Smooth muscle cell of the pulmonary artery (primary cell): ENCODE measurements at places on chromosomes 5 and 9. TPM values are rescaled to one million over a fixed set of nuclear protein-coding genes. Genes with fewer than 3 reads are reported as not detected.

The SLC34A1 gene
- not detected in 2 replicates for total RNA-seq

The NR3C1 gene
- 85.8 and 93.3 TPM in 2 replicates for total RNA-seq

The SHISAL2B gene
- not detected in 2 replicates for total RNA-seq

The LHX6 gene
- not detected in 2 replicates for total RNA-seq

The TSSK1B gene
- 0.46 and 0.50 TPM in 2 replicates for total RNA-seq

The STOM gene
- 98.0 and 128 TPM in 2 replicates for total RNA-seq

The ZFP2 gene
- total RNA-seq = 0.69 and 0.78 TPM in 2 replicates

The INSL4 gene
- not detected in 2 replicates for total RNA-seq

The STKLD1 gene
- total RNA-seq = 0.20 and 0.33 TPM in 2 replicates

The PCDHA1 gene
- total RNA-seq = 0.20 TPM in 1 of 2 replicates, not detected in the other
